Ascending aorta (tissue), 2 donors: ENCODE measurements at places on chromosomes 11 and 22. TPM values are rescaled to one million over a fixed set of nuclear protein-coding genes. Genes with fewer than 3 reads are reported as not detected.
A peak's percentile ranks its signal among the peaks of the same experiment; 100 is the strongest.

GRCh38 chr22:27331526-27332281 is 469.9 kb downstream of the MN1 start:
- peak; percentile 37 for DNase-seq

DNA sequence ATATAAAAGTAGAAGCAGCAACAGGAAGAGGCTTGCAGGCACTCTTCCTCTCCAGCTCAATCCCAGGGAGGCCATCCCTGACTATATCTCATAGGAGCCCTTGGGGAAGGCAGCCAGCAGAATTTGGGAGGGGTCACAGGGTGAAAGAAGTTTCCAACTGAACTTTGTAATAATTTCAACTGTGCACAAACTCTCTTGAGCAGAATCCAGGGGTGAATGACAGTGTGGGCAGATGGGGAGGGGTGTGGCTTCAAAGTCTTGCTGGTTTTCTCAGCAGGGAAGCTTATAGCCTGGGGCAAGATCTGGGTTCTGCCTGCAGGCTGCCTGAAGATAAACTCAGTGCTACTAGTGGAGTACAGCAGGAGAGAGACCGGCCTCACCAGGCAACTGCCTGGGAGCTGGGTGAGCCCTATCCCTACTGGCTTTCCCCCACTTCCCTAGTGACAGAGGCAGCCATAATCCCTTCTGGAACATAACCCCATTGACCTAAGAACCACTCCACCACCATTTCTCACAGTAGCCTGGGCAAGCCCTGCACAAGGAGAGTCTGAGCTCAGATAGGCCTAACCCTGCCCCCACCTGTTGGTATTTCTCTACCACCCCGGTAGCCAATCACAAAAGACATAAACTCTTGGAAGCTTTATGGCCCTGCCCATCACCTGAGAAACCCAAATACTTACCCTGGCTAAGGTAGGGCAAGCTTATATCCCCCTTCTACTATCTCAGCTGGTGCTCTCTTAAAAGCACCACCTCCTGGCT is 17.8 kb upstream of the TTC12 start:
- DNase-seq = no peak

The CRYAB gene
- 288 TPM for total RNA-seq

DNA sequence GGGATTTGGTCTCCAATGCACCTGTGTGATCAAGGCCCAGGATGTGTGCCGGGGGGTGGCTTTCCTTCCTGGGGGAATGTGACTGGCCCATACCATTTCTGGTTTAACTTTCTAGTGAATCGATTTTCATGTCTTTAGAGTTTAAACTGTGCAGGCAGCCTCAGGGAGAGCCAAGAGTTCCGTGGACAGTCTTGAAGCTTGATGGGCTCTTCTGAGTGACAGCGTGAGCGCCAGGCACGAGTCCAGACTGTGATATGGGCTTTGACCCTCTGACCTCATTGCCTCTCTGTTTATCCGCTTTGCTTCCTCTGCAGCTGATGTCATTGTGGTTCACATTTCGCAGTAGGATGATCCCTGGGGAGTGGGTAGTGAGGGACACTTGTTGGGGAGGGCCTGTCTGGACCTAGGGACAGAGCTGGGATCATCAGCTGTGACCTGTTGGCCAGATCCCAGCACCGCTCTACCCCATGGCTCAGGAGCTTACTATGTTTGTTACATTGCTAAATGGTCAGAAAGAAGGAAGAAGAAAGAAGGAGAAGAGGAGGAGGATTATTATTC is 80.6 kb upstream of the CLDN5 start:
- DNase-seq = no peak

GRCh38 chr11:2375964-2376551 is 1.1 kb upstream of the CD81 start:
- DNase-seq = no peak

GRCh38 chr11:32713496-32713895 is 81.0 kb downstream of the CCDC73 start:
- DNase-seq = no peak

The SLC17A6 gene
- total RNA-seq = not detected

DNA sequence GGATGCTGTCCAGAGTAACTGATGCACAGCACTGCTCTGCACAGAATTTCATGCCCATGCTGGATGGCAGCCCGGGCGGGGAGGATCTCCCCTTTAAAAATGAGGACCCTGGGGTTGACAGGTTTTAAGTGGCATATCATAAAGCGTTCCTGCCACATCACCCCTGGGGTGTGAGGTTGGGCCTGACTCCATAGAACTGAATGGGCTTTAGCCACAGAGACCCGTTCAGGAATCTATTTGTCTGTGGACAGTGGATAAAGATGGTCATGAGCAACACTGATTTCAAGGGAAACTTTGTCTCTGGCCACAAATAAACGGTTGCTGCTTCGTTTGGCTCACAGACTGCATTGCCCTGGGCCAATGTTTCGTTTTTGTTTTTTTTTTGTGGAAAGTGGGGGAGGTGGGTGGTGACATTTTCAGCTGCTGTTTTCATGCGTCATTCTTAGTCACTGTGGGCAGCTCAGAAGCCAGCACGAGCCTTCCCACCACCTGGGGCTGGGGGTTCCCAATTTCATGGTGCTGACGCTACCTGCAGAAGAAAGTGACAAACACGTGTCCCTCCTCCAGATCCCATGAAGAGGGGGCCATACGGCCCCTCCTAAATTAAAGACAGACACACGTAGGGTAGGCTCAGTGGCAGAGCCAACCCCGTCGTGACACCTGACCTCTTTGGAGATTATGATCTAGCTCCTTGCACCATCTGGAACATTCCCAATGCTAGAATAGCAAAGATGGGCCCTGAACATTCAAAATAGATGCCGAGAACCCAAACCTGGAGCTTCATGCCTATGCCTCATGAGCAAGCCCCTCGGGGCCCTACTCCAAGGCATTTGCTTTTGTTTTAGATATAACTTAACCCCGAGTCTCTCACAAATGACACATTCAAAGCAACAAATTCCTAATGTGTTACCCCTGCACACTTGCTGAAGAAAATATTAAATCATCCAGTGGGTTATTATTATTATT is 54.8 kb upstream of the PHF21B start:
- no peak for DNase-seq

GRCh38 chr11:124108156-124108555 is 7.1 kb upstream of the VWA5A start:
- DNase-seq = no peak

DNA sequence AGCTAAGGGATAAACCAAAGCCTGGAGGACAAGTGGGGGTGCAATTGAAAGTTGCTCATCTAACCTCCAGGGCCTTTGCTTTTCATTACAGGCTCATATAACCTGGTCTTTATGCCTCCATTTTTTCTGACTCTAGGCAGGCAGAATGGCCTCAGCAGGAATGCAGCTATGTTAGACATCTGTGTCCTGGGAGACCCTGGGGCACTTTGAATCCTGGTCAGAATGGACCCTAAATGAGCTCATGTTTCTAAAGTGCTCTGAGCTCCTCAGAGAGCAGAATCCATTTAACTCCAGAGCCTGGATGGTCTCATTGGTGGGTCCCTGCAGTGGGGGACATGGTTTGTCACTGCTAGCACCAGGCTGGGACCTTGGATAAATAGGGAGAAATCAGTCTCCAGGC is 177.3 kb downstream of the KIRREL3 start:
- no peak for DNase-seq

The KRTAP5-2 gene
- not detected for total RNA-seq

The ANKK1 gene
- total RNA-seq = not detected

GRCh38 chr11:16945671-16946469 is 68.3 kb downstream of the PLEKHA7 start:
- no peak for DNase-seq

The SLC22A24 gene
- not detected for total RNA-seq

DNA sequence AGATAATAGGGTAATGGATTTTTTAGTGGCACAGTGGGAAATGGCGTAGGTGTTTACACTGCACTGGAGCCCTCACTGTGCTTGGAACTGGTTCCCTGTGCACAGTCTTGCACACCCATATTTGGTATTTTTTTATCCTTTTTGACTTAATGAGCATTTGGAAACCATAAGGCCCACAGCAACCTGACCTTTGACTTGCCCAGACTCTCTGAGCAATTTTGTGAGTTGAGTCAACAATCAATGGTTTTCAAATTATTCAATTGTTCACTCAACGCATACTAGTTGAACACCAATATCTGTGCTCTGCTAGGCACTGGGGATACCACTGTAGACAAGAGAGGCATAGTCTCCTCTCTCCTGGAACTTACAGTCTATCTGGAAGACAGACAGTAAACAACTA is 14.3 kb downstream of the CD44 start:
- DNase-seq = no peak

DNA sequence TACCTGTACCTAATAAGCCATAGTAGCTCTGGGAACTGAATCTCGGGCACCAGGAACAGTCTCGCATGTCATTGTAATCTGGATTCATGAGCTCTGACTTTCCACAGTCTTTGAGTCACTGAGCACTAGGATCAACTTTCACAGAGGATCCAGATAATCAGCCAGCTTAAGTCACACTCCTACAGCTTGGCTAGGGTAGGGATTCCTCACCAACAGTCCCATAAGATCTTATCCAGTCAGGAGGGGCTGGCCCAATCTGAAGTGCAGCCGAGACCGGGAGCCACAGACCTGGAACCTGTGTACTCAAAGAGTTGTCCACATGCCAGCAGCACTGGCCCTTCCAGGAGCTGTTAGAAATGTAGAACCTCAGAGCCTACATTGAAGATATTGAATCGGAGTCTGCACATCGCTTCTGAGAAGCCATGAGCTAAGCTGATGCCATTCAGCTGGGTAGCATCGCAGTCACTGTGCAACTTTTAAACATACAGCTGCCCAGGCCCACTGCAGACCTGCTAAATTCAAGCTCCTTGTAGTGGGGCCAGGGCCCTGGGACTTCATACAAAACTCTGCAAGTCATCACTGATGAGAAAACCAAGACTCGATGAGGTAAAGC is 538.8 kb upstream of the B3GAT1 start:
- DNase-seq = peak; percentile 75

The SYT8 gene
- total RNA-seq = not detected

- DNase-seq = no peak
Measured at GRCh38 chr11:14500181-14500651, 605 bp upstream of the COPB1 start.

The AIFM3 gene
- total RNA-seq = not detected

The OR8D4 gene
- total RNA-seq = not detected

GRCh38 chr22:42380769-42381551 is 51.2 kb downstream of the NFAM1 start:
- DNase-seq = no peak

DNA sequence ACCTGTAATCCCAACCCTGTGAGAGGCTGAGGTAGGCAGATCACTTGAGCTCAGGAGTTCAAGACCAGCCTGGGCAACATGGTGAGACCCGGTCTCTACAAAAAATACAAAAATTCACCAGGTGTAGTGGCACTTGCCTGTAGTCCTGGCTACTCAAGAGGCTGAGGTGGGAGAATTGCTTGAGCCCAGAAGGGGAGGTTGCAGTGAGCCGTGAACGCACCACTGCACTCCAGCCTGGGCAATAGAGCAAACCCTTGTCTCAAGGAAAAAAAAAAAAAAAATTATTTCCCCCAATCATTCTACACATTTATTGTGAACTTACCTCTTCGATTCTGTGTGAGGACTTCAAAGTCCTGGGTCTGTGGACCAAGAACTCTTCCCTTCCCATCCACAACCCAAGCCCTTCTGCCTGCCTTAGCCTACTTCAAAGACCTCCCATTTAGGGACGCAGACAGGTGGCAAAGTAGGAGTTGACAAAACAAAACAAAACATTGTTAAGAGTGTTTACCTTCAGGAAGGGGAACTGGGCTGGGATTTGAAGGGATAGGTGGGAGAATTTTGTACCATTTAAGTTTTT is 3.8 kb upstream of the WEE1 start:
- DNase-seq = no peak

The ARCN1 gene
- total RNA-seq = 93.8 TPM

DNA sequence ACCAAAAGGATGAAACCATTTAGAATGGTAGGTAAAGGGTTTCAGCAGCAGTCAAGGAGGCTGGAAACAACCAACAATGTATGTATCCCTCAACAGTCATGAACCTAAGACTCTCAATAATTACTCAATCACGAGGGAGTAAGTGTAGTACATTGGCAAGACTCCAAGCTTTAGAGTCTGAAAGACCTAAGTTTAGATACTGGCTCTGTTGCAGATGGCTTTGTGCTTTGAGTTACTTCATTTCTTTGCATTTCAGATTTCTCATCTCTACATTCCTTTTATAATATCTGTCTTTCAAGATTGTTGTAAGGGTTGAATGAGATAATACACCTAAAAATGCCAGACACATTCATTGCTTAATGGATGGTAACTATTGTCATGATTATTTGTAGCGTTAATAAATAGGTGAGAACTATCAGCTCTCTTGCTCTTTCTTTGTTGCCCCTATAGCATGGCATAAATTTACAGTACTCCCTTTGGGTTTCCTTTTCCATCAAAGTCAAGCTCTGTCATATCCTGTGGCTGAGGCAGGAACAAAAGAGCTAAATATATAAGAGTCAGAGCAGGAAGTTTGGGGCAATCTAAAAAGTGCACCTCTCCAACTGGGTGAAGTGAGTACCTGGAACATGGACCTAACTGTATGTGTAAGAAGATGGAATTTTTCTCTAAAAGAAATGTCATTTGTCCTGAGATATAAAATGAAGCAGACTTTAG is 228.2 kb upstream of the ZC3H12C start:
- no peak for DNase-seq

DNA sequence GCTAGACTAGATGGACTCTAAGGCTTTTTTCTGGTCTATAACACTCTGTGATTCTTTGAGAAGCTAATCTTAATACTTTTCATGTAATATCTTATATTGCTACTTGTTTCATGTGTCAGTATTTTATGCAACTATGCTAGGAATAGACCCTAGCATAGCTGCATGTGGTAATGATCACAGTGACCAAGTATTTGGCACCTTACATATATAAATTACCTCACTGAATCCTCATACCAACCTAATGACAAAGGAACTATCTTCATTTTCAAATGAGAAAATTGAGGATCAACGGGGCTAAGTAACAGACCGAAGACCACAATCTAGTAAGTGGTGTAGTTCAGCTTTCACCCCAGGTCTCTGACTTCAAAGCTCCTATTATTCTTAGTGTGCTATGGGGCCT is 327.3 kb upstream of the PITPNB start:
- no peak for DNase-seq

The SCGB2A2 gene
- not detected for total RNA-seq

DNA sequence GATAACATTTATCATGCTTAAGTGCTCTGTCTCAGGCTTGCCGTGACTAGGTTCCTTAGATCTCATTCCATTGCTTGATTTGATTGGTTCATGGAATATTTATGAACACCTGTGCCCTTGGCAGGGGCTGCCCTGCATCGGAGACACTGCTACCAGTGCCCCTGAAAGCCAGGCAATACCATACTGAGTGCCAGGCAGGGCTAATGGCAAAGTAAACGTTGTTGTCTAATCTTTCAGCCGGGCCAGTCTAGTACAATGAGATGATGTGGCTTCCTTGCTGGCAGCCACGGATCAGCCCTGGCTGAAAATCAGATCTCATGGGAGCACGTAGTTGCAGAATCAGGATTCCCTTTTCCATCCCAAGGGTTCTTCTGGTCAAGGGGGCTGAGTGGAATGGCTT is 5.0 kb upstream of the PGA3 start:
- no peak for DNase-seq

The OSBP2 gene
- 0.53 TPM for total RNA-seq

DNA sequence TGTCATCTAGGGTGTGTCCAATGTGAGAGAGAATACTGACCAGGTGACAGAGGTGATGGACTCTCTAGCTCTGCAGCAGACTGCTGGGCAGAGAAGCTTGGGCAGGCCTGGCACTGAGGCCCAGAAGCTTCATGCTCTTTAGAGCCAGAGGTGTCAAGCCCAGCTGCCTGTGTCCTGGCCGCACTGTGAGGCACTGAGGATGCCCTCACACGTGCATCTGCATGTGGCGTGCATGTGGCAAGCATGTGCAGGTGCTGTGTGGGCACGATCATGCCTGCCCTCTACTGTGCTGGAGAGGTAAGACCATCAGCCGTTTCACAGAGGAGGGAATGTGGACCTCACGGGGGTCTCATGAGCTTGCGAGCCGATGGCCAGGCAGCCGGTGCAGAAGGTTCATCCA is 15.8 kb upstream of the TXNRD2 start:
- no peak for DNase-seq
